ENCODE measurements at places on chromosomes 5 and 9.
A peak's percentile ranks its signal among the peaks of the same experiment; 100 is the strongest.

DNA sequence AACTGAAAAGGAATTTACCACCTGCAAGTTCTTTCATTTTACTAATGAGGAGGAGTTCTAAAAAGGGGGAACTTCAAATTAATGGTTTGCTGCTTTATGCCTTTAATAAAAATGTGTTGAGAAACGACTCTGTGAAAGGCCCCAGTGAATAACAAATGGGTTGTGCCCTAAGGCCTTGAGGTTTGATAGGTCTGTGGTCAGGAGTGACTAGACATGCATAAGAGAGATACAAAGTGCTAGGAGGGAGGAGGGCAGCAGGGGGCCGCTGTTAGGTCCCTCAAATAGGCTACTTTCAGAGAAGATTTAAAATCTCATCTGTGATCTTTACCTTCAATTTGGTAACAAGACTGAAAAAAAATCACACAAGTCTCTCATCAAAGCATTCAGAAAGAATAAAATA lies 58.3 kb downstream of the FAM81B start:
- no peak for DNase-seq

GRCh38 chr5:94577466-94578245 lies 40.7 kb downstream of the KIAA0825 start:
- peak; percentile 22 for DNase-seq

GRCh38 chr9:75190762-75191161 lies 102.4 kb downstream of the OSTF1 start:
- DNase-seq = no peak

DNA sequence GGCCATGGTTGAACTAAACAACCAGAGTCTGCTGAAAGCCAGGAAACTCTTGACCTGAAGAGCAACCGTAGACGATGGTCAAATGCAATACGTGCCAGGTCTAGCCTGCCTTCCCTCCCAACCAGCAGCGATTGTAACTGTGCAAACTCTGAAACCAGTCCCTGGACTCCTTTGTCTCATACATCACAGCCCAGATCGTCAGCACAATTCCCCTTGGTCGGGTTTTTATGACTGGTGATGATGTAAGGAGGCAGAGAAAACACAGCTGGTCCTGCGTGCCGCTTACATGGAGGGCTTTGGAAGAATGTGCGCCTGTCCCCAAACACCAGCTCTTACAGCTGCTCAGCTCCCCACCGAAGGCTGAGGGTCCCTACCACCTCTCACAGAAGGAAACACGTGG lies 24.6 kb downstream of the SMIM23 start:
- DNase-seq = no peak

DNA sequence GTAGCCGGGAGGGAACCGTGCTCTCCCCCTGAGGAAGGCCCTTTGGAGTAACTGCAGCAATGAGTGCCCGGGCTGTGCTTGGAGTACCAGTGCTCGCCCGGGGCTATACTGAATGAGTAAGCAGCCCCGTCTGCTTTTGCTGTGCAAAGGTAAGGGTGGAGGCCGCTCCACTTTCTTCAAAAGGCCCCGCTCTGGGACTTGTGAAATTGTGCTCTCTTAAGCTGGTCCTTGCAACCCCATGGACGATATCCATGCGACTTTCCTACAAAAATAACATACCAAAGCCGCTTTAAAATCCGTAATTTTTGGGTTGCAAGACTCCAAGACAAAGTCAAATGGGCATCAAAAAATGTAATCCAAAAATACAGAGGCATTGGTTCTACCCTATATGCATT lies 578 bp upstream of the TNFAIP8 start:
- DNase-seq = peak; percentile 44

- no peak for DNase-seq
These were observed 248.7 kb downstream of the NR3C1 start for GRCh38 chr5:143154510-143155370.

DNA sequence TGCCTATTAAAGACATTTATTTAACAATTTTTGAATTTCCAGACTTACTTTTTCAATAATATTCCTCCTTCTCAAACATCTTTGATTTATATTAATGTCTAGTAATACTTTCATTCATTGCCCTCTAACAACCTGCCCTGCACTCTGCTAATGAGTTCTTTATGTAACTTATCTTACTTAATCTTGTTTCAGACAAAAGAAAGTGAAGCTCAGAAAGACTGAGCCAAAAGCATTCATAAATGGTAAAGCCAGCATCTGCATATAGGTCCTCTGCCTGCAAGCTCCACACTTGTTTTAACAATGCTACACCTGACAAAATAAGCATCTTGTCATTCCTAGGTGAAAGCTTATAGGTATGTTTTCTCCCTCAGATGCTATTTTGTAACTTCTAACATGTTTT lies 2.4 kb upstream of the TNPO1 start:
- DNase-seq = no peak

GRCh38 chr5:145025775-145026174 lies 809.4 kb downstream of the PRELID2 start:
- DNase-seq = no peak

GRCh38 chr5:75234251-75234650 lies 2.4 kb downstream of the ANKRD31 start:
- DNase-seq = no peak

GRCh38 chr5:159518371-159518770 lies 188.1 kb upstream of the IL12B start:
- DNase-seq = no peak

- no peak for DNase-seq
These were observed 65.5 kb upstream of the DMRT3 start for GRCh38 chr9:911005-911404.

DNA sequence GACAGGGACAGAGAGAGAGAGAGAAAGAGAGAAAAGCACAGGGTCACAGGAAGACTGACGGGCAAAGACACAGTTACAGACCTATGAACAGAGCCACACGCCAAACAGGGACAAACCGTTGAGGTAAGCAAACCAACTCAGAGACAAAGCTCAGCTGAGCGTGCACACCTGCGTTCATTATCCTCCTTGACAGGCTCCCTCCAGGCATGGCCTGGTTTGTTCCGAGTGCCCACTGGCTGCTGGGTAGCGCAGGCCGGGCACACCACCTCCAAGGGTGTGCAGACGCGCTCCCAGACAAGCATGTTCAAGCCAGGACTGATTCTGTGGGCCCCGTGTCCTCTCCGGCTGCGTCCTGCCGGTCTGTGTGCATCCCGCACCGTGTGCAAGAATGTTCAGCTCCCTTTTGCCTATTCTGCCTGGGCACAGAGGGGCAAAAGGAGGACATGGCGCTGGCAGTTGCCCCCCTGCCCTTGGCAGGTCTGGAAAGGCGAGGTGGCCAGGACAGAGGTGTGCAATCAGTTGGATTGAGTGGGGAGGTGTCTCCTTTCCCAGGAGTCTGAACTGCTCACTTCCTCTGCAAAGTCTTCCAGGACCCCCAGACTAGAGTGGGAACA lies 467 bp upstream of the SMIM32 start:
- no peak for DNase-seq

DNA sequence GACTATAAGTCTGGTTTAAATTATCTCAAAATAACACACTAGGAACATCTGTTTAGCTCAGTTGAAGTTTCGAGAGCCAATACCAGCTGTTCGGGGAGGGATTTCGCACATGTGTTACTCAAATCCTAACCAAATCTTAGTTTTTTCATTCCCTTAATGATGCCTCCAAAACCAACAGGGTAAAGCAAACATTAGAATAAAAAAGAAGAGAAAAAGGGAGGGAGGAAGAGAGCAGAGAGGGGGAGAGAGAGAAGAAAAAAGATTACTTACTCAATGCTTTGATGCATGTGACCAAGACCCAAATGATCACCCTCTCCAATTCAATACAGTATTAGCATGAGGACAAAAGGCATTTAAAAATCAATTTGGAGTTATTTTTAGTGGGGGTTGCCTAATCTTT lies 86.0 kb upstream of the NR5A1 start:
- DNase-seq = no peak

GRCh38 chr5:12204761-12205160 lies 300.5 kb upstream of the CTNND2 start:
- no peak for DNase-seq

DNA sequence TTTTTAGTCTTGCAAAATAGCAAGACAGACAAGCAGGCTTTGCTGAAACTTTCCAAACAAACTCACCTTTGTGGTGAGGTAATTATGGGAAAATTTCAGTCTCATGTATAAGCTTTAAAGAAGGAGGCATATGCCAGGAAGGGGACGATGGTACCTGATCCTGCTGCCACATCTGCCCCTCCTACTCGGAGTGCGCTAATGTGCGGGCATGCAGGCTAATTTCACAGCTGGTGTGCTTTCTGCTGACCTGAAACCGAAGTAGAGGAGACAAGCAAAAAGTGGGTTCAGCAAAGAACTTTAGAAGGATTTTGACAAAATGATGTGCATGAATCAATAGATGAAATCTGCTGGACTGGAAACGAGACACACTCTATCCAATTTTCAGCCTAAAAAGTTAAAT lies 117.1 kb upstream of the IRX4 start:
- no peak for DNase-seq

DNA sequence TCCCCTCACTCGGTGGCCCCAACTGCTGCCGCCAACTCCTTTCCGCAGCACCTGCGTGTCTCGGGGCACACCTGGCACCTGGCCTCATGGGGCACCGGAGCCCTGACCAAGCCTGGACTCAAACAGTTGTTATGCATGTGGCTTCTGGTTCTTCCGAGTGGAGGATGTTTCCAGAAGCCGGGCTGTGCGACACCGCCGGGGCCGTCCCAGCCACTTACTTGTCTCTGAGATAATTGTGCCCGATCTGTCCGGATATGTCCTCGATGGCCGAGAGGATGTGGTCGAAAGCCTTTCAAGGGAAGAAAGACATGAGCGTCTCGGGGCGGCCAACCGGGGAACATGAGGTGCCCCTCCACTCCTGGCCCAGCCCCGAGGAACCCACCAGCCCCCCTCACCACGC lies 38.4 kb downstream of the EXOC3 start:
- no peak for DNase-seq

GRCh38 chr9:132756214-132756845 lies 86.1 kb downstream of the GTF3C4 start:
- DNase-seq = no peak

GRCh38 chr5:178630475-178630930 lies 3.7 kb upstream of the CLK4 start:
- DNase-seq = no peak

- peak; percentile 98 for DNase-seq
These were observed 19.1 kb downstream of the EXOSC2 start for GRCh38 chr9:130712564-130713285.

DNA sequence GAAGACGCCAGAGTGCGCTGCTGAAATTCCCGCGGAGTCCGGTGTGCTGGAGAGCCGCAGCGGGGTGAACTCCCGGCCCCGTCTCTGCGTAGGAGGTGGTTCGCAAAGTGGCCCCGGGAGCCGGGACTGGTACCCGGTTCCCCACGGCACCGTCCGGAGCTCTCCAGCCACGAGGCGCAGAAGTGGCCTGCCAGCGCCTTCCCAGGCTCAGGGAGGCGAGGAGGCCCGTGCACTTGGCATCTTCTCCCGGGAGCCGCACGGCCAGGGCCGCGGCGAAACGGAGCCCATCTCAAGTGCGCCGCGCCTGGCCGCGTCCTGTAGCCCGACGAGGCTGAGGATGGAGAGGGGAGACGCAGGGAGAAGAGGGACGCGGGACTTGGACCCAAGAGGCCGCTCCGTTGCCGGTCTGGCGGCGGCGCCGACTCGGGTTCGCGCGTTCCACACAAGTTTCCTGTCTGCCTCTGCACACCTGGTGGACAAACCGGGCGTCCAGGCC lies 1.1 kb upstream of the IRX1 start:
- DNase-seq = no peak

GRCh38 chr5:68250661-68251298 lies 35.2 kb downstream of the PIK3R1 start:
- DNase-seq = no peak

- DNase-seq = no peak
These were observed 104.7 kb downstream of the FOCAD start for GRCh38 chr9:20788526-20789451.

- no peak for DNase-seq
These were observed 41.8 kb downstream of the MUSK start for GRCh38 chr9:110710420-110710819.

GRCh38 chr5:90747175-90747574 lies 188.6 kb downstream of the ADGRV1 start:
- DNase-seq = no peak

DNA sequence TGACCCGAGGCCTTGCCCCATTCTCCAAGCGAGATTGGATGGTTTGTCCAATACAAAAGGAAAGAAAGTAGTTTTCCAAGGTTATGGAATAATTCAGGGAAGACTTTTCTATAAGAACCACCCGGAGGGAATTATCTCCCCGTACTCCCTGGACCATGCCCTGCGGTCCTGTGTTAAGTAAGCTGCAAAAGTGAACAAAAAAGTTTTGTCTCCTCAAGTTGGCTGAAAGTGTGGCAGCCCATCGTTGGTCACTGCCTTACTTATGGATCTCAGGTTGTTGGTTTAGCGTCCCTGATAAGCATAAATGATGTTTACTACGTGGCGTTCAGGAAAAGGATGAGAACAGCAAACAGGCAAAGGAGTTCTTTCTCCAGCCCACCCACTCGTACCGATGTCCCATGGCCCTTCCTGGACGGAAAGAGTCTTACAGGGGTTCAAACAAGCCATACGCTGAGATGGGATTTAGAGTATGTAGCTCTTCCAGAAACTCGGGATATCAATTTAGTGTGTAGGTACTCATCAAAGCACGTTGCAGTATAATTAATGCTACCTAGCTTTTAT lies 413 bp upstream of the AUH start:
- DNase-seq = no peak

GRCh38 chr5:101390151-101390908 lies 487.2 kb upstream of the ST8SIA4 start:
- DNase-seq = peak; percentile 13

DNA sequence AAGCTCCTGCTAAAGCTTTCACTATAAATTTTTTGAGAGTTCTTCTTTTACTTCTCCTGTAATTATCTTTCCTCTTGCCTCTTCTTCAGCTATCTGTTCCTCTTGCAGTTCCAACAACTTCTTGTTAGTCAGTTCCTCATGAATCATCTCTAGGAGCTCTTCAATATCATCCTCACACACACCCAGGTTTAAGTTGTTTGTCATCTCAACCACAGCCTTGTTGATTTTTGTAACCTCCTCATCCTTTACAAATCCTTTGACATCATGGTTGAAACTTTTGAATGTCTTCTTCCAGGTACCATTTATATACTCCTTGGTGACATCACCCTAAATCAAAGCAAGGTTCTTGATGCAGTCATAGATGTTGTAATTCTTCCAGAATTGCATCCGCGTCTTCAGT lies 106.3 kb upstream of the MAMDC2 start:
- DNase-seq = no peak

DNA sequence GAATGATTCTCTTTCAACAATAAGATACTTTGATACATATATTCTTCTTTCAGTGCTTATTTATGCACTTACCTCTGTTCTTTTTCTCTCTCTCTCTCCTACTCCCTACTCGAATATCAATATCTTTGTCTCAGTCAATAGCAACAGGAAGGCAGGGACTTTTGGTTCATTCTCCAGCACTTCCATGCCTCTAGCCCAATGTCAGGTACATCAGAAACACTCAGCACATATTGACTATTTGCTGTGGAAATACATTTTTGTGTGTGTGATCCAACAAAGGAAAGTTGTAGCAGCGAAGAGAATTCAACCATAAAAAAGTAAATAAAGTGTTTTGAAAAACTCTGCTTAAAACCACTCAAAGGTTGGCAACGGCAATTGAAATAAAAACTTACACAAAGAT lies 12.6 kb downstream of the DIRAS2 start:
- DNase-seq = no peak

All from activated CD4-positive, alpha-beta T cell treated with anti-CD3 and anti-CD28 coated beads, Interleukin-2, amount 10 ng/mL, durations not matched to agents 7 days and 5 days (primary cell).